ENCODE measurements at places on chromosomes 7 and 10. TPM values are rescaled to one million over a fixed set of nuclear protein-coding genes. Genes with fewer than 3 reads are reported as not detected.

The CHST15 gene
- polyA plus RNA-seq = 13.9 TPM

- no peak for DNase-seq
Measured at GRCh38 chr10:73645251-73645650, 4.0 kb upstream of the MYOZ1 start.

GRCh38 chr7:147415991-147416390 lies 1174.6 kb upstream of the C7orf33 start:
- no peak for DNase-seq

GRCh38 chr10:110827875-110828274 lies 43.9 kb upstream of the PDCD4 start:
- no peak for DNase-seq

The PDIA4 gene
- 52.7 TPM for polyA plus RNA-seq

- no peak for DNase-seq
Measured at GRCh38 chr10:119826771-119827170, 45.9 kb downstream of the MCMBP start.

The ARMH3 gene
- 13.4 TPM for polyA plus RNA-seq

DNA sequence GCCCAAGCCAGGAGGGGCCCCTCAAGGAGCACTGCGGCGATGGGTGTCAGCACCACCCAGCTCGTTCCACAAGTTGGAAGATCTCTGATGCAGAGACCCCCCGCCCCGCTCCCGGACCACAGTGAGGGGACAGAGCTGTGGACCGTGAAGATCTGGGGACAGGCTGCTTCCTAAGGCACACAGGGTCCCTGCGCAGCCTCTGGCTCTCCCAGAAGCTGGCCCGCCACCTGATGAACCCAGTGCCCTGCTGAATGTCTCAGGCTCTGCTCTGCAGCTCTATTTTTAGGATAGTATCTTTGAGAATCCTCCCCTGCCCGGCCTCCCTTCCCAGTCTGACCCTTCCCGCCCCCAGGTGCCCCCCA lies 29.7 kb downstream of the GBX1 start:
- no peak for DNase-seq

GRCh38 chr7:7664291-7664690 lies 23.7 kb downstream of the UMAD1 start:
- no peak for DNase-seq

The ANKRD7 gene
- polyA plus RNA-seq = 0.33 TPM

DNA sequence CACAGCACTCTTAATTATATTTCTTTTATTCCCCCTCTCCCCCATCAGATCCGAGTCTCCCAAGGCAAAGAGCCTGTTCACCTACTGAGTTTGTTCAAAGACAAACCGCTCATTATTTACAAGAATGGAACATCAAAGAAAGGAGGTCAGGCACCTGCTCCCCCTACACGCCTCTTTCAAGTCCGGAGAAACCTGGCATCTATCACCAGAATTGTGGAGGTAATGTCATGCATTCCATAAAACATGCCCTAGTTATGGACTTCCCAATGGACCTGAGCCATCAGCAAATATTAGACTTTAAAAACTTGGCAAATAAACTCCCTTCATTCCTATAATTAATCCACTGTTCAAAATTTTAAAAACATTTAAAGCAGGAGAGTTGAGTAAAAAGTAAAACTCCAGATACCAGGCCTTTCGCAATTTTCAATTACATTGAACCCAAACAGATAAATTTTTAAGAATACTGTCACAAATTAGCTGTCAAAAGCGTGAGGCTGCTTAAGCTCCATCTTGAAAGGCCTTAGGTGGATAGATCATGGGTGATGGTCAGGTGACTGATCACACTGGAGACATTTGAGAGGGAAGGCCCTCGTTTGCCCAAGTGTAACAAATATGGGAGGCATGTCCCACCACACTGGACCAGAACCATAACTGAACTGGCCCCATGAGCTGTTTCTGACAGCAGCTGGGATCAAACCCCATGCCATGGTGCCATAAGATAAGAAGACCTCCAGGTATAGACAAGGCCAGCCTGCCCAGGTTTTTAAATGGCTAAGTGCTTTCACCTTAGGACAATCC lies 46.9 kb upstream of the ARL4A start:
- no peak for DNase-seq

DNA sequence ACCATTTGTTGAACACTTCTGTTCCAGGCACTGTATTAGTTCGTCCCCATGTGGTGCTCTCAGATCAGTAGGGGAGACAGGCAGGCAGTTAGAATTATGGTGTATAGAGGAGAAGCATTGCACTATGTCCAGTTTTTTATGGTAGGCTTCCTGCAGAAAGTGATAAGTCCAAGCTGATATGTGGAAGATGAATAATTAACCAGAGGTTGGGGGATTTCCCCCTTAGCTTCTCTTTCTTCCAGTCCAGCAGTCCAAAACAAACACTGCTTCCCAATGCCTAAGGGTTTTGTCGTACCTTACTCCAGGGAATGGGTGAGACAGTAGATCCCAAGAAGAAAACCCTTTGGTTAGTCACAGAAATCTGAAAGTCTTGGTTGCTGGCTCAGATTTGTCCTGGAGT lies 19.2 kb downstream of the HIF1AN start:
- no peak for DNase-seq

DNA sequence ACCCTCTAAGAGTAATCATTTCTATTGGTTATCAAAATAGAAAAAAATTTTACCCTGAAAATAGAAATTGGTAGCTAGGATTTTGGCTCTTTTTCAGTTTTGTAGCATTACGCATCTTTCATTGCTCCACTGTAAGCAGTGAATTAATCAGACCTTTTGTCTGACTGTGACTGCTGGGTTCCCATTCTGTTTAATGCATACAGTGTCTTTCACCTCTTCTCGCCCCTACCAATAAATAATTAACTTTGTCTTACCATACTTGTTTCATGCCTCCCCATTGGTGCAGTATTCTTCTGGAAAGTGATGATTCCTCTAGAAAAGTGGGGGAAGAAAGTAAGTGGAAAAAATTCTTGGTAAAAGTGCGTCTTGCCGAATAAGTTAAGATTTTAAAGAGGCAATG lies 73.2 kb downstream of the AP3M1 start:
- DNase-seq = no peak

GRCh38 chr7:114988026-114988425 lies 66.1 kb downstream of the MDFIC start:
- DNase-seq = no peak

All from forelimb muscle (tissue), 1 donor.